ENCODE measurements at places on chromosomes 5 and 9.

DNA sequence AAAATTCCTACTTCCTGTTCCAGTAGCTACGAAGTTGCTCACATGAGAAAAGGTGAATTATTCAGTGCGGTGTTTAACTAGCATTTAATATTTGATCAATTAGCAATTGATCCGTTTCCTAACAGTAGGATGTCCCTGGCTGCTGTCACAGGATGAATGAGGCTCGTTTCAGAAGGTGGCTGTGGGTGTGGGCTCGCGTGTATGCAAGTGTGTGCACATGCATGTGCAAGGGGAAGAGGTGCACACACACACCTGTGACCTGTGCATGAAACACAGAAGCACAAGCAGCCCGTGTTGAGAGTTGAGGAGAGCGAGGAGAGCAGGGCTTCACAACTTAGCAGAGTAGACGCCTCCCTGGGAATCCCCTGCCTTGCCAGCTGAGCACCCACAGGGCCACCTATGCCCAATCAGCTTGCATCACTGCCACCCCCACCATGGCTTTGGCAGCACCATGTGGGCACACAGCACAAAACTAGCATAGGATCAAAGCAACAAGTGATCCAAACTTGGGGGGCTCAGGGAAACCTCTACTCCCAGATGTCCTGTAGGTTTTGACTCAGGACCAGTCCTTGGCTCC lies 107.2 kb downstream of the C5orf15 start:
- no peak for DNase-seq

GRCh38 chr9:33939924-33940874 lies 108.5 kb downstream of the UBAP2 start:
- DNase-seq, result no peak

DNA sequence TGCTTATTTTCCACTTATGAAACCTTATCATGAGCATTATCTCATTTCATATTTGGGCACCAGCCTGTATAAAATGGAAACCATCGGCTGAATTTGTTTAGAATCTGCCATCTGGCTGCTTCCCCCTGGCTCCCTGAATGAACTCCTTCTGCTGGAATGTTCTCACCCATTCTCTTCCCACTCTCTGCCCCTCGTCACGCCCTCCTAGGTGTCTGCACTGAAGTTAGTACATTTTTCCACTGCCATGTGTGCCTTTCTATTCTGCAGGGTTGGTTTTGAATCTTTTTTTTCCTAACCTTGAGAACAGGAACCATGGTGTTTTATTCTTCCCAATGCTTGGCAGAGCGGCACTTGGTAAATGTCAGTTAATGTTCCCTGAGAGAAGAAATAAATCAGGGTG lies 359.7 kb downstream of the MLLT3 start:
- DNase-seq, result no peak

DNA sequence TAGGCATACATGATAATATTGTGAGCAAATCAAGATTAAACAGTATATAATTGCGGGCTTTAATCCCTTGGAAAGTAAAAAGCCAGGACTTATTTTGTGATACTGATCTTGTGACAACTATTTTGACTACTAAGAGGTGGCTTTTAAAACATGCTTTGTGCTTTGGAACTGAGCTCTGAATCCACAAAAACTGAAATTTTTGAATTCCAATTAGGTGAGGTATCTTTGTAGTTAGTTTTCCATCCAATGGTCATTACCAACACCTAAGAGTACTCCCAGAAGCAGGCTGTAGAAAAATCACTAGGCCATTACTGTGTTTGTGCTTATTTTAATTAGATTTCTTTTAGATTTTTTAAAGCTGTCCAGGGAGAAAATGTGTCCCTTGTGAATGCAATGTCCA lies 559.5 kb upstream of the WWC1 start:
- DNase-seq, result no peak

GRCh38 chr5:157744051-157745011 lies 819 bp downstream of the LSM11 start:
- peak; percentile 70 for DNase-seq

DNA sequence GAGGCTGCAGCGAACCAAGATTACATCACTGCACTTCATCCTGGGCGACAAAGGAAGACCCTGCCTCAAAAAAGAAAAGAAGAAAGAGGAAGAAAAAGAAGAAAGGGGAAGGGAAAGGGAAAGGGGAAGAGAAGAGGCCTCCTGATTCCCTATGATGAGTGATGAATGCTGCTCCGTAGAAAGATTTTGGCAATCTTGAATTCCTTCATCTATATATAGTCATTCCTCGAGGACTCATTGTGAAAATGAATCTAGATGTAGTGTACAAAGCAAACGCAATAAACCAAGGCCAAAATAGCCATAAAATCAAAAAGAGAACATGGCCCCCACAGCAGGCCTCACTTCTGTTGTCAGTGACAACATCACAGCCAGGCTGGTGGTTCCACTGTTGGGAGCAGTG lies 218.0 kb downstream of the DCP2 start:
- DNase-seq, result no peak

DNA sequence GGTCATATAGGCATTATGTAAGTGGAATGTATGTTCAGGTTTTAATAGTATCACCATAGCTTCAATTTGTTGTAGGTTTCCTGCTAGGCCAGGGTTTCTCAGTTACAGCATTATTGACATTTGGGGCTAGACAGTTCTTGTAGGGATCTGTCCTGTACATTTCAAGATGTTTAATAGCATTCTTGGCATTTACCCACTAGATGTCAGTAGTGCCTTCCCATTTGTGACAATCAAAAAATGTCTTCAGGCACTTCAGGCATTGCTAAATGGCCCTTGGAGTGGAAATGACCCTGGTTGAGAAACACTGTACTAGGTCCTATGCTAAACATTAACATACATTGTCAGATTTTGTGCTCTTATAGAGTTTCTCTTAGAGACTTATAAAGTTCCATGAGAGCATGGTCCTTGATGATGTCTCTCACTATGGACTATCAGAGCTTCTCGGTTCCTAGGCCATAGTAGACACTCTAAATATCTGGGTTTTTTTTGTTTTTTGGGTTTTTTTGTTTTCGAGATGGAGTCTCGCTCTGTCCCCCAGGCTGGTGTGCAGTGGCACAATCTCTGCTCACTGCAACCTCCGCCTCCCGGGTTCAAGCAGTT lies 1.4 kb downstream of the KIF20A start:
- no peak for DNase-seq

DNA sequence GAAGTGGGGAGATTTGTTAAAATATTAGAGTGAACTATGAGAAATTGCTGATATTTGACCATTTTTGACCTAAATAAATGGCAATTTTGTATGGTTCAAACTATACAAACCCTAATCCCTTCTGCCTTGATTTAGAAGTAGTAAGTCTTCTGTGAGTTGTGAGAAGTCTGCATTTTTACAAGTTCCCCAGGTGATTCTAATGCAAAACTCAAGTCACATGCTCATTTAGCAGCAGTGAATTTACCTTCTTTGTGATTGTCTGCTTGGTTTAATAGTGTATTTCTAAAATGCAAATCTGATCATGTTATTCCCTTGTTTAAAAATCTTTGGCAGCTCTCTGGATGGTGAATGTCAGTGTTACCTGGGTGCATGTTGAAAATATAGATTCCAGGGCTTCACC lies 2.8 kb downstream of the MEGF10 start:
- DNase-seq, result no peak

DNA sequence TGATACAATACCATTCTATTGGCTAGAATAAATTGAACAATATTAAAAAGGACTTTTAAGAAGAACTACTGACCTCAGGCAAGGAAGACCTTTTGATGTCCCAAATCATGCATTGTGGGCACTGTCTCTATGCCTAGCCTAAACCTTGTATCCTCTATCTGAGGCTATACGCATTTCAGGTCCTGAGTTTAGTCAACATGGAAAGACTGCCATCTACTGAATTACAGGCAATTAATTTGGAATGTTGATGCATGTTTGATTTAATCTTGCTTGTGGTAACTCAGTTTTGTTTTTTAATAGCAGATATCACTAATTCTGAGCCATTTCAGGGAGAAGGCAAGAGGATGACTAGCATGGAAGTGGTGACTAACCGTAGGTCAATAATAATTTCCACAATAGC lies 585.3 kb upstream of the CCNG1 start:
- no peak for DNase-seq

DNA sequence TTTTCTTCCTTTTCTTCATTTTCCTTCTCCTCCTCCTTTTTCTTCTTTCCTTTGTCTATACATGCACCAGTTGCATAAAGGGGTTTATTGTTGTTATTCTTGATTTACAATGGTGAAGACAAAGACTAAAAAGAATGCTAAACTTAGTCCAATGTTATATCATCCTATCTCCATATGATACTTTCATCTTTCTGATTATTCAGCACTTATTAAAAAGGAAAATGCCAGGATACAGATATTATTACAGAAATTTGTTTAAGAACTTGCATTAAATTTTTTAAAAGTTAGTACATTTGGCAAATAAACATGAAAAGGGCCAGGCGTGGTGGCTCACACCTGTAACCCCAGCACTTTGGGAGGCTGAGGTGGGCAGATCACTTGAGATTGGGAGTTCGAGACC lies 1074.9 kb downstream of the EFNA5 start:
- no peak for DNase-seq

Measured in activated CD8-positive, alpha-beta memory T cell treated with anti-CD3 and anti-CD28 coated beads, Interleukin-2, amount 50 U/mL, for 48 hours (primary cell).